ENCODE measurements at places on chromosomes 3 and 15.

DNA sequence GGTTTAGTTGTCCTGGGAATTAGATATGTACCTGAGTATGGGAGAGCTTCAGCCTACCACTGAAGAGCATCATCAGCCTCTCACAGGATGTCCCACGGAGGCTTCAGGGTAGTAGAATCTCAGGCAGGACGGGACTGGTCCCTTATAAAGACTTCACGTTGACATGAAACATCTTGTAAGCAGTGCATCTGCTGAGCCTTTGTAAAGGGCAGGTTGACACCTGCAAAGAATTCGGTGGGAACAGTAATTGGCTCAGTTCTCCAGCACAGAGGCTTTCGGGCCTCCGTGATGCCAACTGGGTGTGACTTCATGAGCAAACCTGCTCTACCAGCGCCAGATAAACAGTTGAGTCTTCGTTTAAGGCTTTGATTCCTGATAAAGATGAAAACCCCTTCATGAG is 26.9 kb upstream of the AVEN start:
- DNase-seq: no peak

- DNase-seq: no peak
Observed at GRCh38 chr15:42502477-42502876, 7.0 kb downstream of the SNAP23 start.

- DNase-seq: no peak
Observed at GRCh38 chr15:36585774-36586173, 6.3 kb downstream of the CDIN1 start.

DNA sequence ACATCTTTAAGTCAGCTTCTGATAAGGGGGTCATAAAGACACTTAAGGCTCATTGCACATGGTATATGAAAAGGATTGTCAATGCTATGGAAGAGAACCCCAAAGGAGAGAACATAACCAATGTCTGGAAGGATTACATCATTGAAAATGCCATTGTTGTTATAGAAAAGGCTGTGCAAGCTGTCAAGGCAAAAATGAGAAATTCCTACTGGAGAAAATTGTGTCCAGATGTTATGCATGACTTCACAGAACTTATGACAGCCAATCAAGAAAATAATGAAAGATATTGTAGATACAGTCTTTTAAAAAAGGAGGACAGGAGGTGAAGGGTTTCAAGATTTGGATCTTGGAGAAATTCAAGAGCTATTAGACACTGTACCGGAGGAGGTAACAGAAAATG is 96.3 kb upstream of the MBNL1 start:
- no peak for DNase-seq

DNA sequence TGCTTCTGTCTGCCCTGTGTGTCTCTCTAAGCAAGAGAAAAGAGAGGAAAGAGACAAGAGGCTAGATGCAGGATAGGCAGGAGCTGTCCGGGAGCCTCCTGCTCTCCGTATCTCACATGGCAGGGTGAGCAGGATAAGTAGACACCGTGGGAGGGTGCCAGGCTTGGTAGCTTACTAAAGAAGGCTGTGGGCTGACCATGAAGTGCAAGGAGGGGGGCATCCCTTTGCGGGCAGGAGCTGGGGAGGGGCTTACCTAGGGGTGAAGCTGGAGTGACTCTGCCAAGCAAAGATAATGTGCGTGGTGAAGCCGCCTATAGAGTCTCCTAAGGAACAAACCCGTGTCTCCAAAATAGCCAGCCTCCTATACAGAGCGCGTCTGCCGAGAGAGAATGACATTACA is 33.7 kb upstream of the TMC3 start:
- DNase-seq: no peak

DNA sequence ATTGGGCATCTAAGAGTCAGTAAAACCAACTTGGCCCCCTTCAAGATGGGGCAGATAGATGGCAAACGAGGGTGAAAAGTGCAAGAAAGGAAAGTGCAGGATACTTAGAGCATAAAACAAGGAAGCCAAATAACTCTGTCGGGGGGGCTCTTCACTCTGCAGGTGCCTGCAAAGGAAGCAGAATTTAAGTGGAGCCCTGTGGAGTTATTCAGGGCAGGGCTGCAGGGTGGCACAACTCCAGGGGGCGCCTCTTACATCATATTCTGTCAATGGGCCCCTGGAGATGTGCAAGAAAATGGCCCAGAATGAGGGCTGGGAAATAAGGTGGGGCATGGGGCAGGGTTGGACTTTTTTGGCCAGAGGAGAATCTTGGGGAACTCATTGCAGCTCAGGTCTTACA is 69.7 kb downstream of the CD47 start:
- DNase-seq: no peak

GRCh38 chr3:155382396-155383042 is 89.0 kb upstream of the STRIT1 start:
- no peak for DNase-seq

- no peak for DNase-seq
Observed at GRCh38 chr3:24773798-24774197, 279.1 kb upstream of the THRB start.

DNA sequence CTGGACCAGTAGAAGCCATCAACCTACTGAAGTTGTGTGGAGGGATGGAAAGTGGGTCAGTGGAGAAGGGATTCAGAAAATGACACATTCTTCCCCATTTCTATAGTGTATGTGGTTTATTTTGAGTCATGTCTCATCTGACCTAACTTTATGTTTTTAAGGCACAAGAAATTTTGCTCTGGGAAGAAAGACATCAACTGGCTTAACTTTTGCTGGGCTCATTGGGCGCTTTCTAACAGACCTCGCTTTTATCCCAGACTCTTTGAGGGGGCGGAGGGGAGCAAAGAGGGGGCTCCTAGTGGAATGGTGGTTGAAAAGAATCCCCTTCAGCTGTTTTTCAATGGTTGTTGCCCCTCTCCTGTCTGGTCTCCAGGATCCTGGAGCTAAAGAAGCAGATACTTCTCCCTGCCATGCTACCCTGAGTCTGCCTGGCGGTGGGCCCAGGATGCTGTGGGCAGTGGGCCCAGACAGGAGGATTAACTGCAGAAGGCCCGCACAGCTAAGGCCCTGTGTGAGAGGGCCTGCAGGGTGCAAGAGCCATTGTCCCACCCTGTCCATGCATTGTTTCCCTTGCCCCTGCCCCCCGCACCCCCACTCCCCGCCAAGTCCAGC is 14.5 kb downstream of the CSRNP1 start:
- DNase-seq: no peak

DNA sequence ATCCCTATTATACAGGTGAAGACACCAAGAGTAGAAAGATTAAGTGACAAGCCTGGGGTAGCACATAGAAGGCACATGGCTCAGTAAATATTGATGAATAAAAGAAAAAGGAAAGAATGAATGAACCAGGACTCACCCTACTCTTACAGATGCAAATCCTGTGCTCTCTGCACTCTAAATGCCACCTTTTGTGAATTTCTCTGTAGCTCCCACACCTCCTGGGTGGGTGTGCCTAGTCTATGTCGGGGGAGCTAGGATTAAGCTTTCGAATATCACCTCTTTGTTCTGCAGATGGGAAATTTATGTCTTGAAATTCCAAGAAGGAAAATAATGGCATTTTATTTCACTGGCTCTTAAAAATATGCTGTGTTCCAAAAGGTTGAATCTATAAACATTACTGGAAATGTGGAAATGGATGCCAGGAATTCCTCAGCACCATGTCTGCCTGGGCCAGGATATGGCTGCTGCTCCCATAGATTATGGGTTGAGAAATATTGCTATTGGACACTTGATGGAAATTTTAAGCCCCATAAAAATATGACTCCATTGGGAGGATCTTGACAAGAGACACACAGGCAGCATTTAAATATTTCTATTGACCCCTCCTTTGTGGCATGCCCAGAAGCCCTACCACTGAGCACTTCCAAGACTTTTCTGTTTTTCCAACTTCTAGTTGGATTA is 43.3 kb downstream of the CCNB2 start:
- no peak for DNase-seq

DNA sequence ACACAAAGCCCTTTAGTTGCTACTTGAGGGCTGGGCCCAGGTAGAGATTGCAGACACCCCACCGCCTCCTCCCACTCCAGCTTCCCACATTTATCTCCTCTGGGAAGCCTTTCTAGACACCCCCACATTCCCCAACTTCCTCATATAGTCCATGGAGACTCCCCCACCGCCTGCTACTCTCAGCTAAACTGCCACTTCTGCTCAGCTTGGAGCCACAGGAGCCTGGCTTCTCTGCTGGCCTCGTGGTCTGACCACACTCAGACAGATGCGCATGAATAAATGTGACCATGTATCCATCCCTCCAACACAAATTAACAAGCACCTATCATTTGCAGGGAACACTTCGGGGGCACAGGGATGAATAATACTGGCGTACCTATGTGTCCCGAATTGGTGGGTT is 10.5 kb upstream of the ACSBG1 start:
- no peak for DNase-seq

- DNase-seq: no peak
Observed at GRCh38 chr3:49199239-49199899, 28.0 kb downstream of the KLHDC8B start.

DNA sequence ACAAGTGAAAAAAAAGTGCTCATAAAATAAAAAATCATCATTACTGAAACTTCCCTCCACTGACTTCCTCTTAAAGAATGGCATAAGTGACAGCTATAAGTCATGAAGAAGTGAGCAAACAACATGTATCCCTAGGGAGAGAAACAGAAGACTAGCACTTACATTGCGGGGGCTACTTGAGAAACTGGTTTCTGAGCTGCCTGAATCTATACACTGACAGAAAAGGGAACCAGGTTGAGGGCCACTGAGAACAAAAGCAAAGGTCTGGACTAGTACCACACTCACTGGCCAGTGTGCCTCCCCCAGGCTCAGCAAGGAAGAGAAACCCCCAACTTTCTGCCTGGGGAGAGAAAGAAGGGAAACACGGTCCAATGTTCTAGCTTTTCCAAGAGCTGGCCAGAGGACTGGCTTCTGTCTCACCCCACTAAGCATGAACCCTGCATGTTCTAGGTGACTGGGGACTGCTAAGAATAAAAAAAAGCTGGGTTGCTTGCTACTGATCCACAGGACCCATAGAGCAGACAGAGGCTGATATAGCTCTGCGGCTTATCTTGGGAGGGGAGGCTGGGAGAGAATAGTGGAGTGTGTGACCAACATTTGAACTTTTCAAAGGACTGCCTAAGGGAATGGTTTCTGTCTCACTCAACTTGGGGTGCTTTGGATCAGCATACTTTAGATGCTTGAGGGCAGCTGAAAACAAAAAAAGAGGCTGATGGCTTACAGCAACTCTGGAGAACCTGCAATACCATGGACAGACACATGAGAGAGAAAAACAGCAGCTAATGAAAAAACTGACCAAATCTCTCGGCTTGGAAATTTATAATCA is 8.1 kb downstream of the RAD18 start:
- DNase-seq: no peak

GRCh38 chr3:180117381-180118163 is 80.8 kb upstream of the PEX5L start:
- no peak for DNase-seq

DNA sequence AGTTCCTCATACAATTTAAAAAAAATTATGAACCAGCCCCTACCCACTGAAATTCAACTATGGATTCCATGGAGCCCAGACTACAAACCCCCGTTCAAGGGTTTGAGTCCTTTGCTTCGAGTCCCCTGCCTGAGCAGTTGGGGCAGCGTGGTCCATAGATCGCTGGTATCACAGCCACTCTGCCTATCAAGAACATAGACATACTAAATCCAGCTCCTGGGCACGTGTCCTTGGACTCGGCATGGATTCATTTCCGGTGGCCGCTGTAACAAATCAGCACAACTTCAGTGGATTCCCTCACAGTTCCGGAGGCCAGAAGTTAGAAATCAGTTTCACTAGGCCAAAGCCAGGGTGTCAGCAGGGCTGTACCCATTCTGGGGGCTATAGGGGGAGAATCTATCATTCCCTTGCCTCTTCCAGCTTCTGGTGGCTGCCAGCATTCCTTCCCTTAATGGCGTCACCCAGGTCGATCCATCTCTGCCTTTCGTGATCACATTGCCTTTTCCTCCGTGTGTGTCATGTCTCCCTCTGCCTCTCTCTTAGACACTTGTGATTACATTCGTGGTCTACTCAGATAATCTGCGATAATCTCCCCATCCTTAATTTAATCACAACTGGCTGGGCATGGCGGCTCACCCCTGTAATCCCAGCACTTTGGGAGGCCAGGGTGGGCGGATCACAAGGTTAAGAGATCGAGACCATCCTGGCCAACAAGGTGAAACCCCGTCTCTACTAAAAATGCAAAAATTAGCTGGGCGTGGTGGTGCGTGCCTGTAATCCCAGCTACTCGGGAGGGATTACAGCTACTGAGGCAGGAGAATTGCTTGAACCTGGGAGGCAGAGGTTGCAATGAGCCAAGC is 4.6 kb upstream of the TMEM44 start:
- DNase-seq: no peak

DNA sequence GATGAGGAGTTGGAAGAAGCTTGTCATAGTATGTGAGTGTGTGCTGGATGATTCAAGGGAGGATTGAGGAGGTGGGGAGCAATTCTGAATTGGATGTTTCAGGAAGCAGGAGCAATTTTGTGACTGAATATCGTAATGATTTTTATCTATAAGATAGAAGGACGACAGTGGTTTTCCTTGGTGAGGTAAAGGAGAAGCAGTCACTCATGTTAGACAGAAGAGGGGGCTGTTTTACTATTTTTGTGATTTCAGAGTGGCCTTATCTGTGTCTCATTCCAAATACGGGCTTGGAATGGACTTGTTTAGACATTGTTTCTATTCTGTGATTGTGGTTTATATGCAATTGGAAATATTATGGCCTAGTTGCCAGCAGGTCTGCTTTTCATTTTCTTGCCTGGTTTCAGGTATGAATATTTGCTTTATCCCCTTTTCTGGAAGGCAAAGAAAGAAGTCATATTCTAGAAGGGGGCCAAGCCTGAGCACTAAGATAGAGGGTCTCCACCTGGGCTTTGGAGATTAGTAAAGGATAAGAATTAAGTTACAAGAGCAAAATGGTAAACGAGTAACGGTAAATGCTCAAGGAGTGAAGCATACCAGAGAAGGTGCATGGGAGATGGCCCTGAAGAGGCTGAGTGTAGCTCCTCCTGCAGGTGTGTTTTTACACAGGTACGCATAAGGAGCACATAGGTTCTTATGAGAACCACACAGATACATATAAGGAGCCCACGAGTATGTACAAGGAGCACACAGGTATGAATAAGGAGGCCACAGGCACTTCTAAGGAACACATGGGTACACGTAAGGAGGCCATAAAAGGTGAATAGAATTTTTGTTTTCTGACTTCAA is 124.6 kb upstream of the KCNAB1 start:
- peak; percentile 25 for DNase-seq

DNA sequence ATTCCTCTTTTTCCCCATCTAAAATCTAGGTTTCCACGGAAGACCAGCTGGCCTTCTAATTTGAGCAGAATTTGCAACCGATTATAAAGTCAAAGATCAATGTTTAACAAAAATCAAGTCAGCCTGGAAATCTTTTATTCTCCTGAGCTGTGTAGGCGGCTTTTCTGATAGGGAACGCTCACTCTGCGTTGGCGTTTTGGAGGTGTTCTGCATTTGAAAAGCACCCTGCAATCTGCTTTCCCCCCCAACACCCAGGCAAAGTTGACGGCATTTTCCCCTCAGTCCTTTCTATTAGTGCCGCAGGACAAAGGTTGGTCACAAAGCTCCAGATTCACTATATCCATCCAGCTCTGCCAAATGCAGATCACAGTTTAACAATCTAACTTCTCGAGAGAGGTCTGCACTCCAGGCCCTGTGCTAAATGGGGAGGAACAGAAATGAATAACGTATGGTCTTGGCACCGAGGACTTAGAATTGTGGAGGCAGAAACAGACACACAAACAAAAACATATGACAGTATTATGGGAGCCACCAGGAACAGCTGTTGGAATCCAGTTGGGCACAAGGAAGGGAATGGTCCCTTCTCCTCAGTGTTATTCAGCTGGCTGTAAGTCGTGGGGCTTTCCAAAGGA is 50.4 kb upstream of the LARS2 start:
- no peak for DNase-seq

All from CD4-positive, alpha-beta T cell treated with Interleukin-4 for 4 hours (primary cell).